Muscle of leg (tissue), 16 donors: ENCODE measurements at places on chromosomes 16 and 17. TPM values are rescaled to one million over a fixed set of nuclear protein-coding genes. Genes with fewer than 3 reads are reported as not detected.

- no peak for DNase-seq
Measured at GRCh38 chr16:14629612-14629918, 495 bp downstream of the PARN start.

DNA sequence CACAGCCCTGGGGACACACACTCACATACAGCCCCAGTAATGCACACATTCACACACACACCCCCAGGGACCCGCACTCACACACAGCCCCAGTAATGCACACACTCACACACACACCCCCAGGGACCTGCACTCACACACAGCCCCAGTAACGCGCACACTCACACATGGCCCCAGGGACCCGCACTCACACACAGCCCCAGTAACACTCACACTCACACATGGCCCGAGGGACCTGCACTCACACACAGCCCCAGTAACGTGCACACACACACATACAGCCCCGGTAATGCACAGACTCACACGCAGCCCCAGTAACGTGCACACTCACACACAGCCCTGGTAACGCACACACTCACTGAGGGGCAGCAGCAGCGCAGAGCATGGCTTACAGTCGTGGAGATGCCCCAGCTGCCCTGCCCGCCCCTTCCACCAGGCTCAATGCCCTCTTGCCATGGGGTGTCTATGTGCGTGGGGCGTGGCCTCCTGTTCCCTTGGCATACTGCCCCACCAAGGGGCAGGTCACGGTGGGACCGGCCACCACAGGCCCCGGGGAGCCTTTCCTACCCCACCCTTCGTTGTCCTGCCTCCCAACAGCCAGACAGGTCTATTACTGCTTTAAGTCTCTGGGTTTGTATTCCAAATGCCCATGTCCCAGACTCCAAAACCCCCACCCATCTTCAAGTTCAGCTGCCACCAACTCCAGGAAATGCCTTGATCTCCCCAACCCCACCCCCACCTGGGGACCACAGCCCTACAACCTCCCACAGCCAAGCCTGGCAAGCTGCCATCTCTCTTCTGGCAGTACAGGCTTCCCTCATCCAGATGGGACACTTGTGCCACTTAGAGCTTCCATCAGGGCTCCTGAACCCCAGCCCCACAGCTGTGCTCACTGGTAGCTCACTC lies 2.7 kb downstream of the CCDC102A start:
- DNase-seq = peak; percentile 51

DNA sequence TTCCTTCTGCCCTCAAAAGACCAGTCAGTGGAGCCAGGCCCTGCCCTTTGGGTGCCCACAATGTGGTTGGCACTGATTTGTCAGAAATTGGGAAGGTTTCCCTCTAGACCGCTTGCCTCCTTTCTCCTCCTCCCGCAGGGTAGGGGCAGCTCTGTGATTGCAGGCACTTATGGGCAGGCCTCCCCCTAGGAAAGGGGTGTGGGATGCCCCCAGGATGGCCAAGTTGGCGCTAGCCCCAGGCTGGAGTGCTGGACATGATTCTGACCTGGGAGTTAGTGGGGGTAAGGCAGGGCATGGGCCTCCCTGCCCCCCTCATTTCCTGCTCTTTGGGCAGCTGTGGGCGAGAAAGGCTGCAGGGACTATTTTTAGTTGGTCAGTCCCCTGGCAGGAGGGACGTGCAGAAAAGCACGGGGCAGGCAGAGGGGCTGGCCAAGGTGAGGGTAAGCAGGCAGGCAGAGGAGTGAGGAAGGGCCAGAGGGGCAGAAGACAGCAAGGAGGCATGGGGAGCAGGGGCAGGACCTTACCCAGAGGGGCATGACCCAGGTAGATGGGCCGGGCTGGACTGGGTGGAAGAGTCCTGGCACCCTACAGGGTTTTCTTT lies 3.3 kb downstream of the RARA start:
- peak; percentile 75 for DNase-seq

DNA sequence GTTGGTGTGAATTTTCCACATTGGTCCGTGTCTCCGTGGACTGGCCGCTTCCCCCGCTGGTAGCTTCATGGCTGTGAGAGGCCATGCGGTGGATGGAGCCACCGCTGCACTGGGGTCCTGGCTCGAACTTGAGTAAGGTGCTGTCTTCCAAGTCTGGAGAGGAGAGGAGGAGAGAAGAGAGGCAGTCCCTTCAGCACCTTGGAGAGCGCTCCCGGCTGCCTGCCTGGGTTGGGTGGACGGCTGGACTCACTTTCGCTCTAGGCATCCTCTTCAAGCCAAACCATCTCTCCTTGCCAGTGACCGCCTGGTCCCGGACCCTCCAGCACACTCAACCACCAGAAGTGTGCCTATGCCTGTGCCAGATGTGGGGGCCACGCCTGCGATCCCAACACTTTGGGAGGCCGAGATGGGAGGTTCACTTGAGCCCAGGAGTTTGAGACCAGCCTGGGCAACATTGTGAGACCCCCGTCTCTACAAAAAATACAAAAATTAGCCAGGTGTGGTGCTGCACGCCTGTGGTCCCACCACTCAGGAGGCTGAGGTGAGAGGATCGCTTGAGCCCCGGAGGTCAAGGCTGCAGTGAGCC lies 6.2 kb downstream of the JPH3 start:
- DNase-seq = peak; percentile 72

DNA sequence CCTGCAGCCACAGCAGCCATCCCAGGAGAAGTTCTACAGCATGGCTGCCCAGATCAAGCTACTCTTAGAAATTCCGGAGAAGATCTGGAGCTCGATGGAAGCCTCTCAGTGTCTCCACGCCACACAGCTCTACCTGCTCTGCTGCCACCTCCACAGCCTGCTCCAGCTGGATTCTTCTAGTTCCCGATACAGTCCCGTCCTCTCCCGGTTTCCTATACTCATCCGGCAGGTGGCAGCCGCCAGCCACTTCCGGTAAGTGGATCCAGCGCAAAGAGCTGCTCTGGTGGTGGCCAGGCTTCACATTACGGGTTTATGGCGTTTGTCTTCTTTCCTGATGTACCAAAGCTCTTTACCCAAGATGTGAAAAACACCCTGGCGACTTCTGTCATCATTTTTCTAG lies 3.6 kb downstream of the COG1 start:
- peak; percentile 42 for DNase-seq

DNA sequence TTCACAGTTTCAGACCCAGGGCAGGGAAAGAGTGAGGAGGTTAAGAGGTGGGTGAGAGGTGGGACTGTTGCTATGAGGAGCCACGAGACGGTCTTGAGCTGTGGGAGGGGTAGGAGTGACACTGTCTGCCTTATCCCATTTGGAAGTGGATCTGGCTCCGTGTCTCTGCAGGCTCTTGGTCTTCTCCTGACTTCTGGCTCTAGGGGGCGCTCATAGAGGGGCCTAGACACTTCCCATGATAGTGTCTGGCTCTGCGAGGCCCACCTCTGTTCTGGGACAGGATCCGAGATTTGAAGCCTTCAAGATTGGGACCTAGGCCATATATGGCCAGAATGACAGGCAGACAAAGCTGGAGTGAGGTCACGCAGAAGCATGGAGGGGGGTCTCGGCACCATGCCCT lies 204.5 kb downstream of the GSG1L start:
- no peak for DNase-seq

- no peak for DNase-seq
Measured at GRCh38 chr16:81633680-81634379, 145.3 kb upstream of the PLCG2 start.

GRCh38 chr16:49698931-49699840 lies 156.7 kb downstream of the ZNF423 start:
- DNase-seq = peak; percentile 77

- peak; percentile 20 for DNase-seq
Measured at GRCh38 chr16:5504064-5504781, 406.6 kb upstream of the EEF2KMT start.

GRCh38 chr17:50908860-50909764 lies 43.0 kb upstream of the TOB1 start:
- no peak for DNase-seq

DNA sequence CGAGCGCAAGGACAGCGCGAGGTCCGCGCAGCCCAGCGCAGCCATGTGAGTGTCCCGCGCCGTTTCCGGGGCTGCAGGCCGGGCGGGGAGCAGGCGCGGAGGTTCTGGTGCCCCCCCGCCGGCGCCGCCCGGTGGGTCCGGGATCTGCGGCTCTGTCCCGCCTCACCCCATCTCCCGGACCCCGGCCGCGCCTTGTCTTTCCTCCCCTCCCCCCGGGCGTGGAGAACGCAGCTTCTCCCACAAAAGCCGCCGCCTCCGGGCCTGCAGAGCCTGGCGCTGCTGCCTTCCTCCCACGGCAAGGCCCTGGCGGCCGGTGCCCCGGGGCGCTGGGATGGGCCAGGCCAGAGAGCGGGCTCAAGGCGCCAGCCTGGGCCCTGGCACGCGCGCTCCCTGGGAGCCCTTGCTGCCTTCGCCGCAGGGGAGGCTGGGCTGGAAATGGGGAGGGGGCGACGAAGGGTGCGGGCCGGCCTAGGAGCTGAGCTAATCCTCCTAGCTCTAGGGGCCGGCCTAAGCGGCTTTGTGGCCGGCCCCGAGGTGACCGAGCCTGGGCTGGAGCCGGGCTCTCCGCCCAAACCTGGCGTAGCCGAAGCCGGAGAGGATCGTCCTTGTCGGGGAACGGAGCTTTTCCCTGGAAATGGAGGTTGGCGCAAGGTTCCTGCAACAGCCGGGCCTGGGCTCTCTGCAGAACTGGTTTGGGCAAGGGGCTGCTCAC lies 397 bp downstream of the RIPOR1 start:
- DNase-seq = peak; percentile 63

DNA sequence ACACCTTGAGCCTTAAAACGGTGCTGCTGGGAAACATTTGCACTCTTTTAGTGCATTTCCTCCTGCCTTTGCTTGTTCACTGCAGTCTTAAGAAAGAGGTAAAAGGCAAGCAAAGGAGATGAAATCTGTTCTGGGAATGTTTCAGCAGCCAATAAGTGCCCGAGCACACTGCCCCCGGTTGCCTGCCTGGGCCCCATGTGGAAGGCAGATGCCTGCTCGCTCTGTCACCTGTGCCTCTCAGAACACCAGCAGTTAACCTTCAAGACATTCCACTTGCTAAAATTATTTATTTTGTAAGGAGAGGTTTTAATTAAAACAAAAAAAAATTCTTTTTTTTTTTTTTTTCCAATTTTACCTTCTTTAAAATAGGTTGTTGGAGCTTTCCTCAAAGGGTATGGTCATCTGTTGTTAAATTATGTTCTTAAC lies 4.4 kb downstream of the SOX9 start:
- DNase-seq = no peak

DNA sequence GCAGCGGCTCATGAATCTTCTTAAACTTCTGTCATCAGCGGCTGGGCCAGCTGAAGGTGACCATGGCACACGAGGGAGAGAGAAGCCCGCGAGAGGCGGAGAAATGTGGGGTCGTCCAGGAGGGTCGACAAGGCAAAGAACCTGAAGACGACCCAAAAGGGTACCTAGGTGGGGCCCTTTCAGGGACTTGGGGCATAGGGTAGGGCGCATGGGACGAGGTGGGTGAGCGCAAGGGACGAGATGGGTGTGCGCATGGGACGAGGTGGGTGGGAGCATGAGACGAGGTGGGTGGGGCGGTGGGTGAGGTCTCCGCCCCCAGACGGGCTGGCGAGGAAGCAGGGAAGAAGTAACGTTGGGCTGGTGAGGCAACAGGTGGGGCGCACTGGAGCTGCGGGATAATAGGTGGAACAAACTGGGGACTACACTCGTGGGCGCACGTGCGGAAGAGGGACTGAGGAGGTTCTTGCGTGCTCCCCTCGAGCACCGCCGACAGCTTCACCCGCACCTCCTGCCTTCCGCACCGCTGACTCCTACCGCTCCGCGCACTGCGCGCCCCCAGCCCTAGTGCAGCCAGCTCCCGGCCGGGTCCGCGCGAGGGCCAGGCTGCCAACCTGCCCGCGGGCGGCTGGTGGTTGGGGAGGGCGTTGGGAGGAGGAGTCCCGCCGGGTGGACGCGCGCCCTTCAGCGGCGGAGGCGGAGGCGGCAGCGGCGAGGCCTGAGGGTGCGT lies 23.2 kb upstream of the CRYM start:
- peak; percentile 53 for DNase-seq

DNA sequence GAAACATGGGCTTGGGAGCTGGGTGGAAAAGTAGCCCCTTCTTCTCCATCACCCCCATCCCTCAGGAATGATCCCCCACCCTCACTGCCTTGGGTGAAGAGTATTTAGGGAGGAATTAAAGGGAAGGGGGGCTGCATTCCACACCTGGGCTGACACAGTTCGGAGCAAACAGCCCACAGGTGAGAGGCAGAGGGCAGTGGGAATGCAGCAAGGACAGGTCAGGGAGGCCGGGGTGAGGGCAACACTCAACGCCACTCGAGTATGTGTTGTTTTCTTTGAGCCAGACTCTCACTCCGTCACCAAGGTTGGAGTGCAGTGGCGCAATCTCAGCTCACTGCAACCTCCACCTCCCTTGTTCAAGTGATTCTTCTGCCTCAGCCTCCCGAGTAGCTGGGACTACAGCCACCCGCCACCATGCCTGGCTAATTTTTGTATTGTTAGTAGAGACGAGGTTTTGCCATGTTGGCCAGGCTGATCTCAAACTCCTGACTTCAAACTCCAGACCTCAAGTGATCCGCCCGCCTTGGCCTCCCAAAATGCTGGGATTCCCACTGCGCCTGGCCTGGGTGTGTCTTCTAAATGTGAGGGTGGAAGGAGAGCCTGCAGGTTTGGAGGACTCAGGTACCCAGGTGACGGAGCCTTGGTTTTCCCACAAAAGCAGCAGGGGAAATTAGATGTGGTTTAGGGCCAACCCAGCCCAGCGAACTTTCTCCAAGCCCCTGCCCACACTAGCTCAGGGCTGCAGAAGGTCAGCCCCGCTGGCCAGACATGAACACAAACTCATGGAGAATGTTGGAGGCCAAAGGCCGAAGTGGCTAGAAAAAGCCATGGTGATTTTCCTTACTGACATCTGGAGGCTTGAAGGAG lies 21.2 kb upstream of the ITGA3 start:
- DNase-seq = no peak

GRCh38 chr17:17933775-17934174 lies 38.4 kb downstream of the TOM1L2 start:
- no peak for DNase-seq

DNA sequence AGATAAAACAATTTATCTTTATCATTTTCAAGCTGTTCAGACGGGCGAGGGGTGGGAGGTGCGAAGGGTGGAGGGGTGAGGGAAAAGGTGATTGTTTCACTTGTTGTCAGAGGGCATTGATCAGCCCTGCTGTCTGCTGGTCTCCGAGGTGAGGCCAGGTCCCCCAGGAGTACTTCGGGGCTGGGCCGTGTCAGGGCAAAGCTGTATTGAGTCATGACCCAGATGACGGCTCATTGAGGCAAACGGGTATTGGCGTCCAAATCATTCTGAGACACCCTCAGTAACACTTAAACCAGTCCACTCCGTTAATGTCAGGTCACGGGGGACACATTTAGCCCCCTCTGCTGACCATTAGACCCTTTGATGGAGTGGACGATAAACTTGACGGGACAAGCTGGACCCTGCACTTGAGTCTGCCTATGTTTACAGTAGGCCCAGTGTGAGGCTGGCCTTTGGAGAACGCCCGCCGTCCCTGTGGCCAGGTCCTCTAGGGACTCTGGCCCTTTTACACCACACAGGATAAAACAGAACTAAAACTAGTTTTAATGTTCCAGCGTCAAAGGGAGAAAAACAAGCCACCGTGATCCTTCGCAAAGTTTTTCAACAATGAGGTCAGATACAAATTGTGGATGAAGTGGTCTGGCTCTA lies 502.2 kb upstream of the ZFHX3 start:
- DNase-seq = no peak

GRAPL gene
- 1.1 TPM for total RNA-seq

NAGPA gene
- 4.3 TPM for total RNA-seq

PRDM7 gene
- not detected for total RNA-seq

UNC45B gene
- 178 TPM for total RNA-seq

NPIPB6 gene
- 2.0 TPM for total RNA-seq

CES5A gene
- total RNA-seq = not detected

DPEP3 gene
- 0.04 TPM for total RNA-seq

CRISPLD2 gene
- 5.4 TPM for total RNA-seq

PRSS8 gene
- total RNA-seq = not detected

TMEM98 gene
- 40.5 TPM for total RNA-seq

PGAP3 gene
- total RNA-seq = 16.0 TPM
